ENCODE measurements at places on chromosomes 2 and 18. TPM values are rescaled to one million over a fixed set of nuclear protein-coding genes. Genes with fewer than 3 reads are reported as not detected.

Gene PCBP1
- polyA plus RNA-seq = not detected

Gene GDF7
- 0.72 TPM for polyA plus RNA-seq

Gene NYAP2
- polyA plus RNA-seq = 0.07 TPM

Gene DUSP19
- 2.4 TPM for polyA plus RNA-seq

Gene STEAP3
- polyA plus RNA-seq = 22.8 TPM

Gene LRP1B
- polyA plus RNA-seq = 3.1 TPM

Gene MRPL53
- 44.3 TPM for polyA plus RNA-seq

Gene LDLRAD4
- 10.7 TPM for polyA plus RNA-seq

Data from muscle of arm (tissue), 14 donors.